Neural crest cell (in vitro differentiated cells): ENCODE measurements at places on chromosomes 4 and X.

DNA sequence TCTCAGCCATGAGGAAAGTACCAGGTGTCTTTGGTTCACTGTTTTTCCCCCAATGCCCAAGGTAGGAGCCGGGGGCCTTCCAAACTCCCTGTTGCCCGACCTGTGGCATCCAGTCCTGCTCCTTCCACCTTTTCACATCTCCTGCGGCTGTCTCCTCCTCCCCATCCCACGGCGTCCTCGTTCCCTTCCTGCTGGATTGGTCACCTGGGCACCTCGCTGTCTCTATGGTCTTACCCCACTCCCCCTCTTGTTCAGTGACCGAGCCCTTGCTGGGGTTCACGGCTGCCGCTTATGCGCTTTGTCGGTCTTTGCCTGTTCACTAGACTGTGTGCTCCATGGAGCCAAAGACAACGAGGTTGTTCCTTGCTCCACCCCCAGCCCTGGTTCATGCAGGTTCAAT lies 188.7 kb upstream of the PSAPL1 start:
- DNase-seq: no peak

GRCh38 chr4:158778156-158778711 lies 9.4 kb downstream of the FNIP2 start:
- DNase-seq: no peak

GRCh38 chrX:41314204-41314603 lies 19.8 kb upstream of the DDX3X start:
- DNase-seq: no peak

- no peak for DNase-seq
Measured at GRCh38 chrX:39661116-39661907, 436.4 kb downstream of the BCOR start.

GRCh38 chr4:1763550-1764080 lies 29.5 kb upstream of the FGFR3 start:
- no peak for DNase-seq

GRCh38 chrX:110442635-110443034 lies 84.0 kb downstream of the RTL9 start:
- DNase-seq: no peak

GRCh38 chrX:21970326-21970725 lies 29.8 kb downstream of the SMS start:
- DNase-seq: no peak

- no peak for DNase-seq
Measured at GRCh38 chr4:73080789-73081188, 11.3 kb upstream of the COX18 start.

DNA sequence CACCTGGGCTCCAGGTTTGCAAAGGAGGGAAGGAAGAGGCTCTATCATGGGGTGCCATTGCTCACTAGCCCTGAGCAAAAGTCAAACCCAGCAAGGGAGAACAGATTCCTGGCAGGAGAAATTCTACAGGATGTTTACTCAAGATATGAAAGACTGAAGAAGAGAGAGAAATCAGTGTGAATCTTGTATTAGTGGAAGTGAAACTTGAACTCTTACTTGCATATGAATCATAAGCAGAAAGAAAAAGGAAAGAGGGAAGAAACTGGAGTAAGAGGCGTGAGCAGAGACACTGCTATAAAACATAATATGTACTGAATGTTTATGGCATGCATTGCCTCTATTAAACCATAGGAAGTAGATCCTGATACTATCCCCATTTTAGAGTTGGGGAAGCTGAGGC lies 60.9 kb downstream of the C4orf46 start:
- DNase-seq: no peak

DNA sequence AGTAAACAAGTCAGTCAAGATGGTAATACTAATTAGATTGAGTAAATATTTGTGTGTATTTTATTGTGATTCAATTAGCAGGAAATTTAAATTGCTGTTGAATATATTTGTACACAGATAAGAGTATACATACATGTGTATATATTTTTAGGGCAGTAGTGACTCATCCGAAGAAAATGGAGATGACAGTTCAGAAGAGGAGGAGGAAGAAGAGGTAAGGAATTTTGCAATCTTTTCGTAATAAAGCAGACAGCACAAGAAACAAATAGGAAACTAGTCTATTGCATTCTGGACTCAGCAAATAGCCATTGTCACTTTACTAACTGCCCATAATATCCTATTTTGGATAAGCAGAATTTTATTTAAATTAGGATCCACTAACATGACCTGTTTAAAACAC lies 6.6 kb downstream of the IBSP start:
- DNase-seq: no peak

GRCh38 chr4:70133473-70133872 lies 20.6 kb upstream of the PRR27 start:
- DNase-seq: no peak

DNA sequence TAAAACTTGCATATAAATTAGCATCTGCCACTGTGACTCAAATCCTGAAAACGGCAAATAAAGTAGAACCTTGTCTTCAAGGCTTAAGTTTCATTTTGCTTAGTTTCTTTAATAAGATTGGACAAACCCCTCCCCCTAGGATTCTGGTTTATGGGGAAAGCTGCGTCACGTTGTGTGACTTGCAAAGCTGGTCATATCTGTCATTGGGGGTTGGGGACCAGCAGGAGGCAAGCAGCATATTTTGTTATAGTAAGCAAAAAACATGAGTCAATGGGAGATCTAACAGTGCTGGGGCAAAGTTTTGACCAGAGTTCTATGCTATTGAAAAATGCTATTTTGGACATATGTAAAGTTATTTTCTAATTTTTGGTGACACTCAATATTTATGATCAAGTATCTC lies 407.3 kb downstream of the PCDH18 start:
- DNase-seq: no peak

DNA sequence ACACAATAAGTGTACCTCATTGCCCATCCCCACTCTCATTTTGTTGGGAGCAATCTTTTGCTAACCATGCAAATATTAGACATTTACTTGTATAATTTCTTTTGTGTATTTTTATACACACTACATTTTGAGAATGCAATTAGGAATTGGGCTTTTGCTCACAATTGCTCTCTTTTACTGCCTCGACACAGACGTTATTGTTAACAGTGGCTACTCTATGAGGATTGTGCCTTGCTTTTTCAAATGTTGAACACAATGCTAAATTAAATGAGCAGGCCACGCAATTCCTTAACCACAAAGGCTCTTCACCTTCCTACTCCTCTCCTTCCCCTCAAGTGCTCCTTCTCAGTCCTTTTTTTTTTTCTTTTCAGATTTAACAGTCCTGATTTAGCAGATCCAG lies 42.8 kb upstream of the HPF1 start:
- DNase-seq: no peak

- no peak for DNase-seq
Measured at GRCh38 chr4:57090079-57090478, 20.1 kb downstream of the IGFBP7 start.

GRCh38 chr4:38072578-38072977 lies 112.4 kb downstream of the PTTG2 start:
- no peak for DNase-seq

GRCh38 chr4:125316791-125317524 lies 2.2 kb downstream of the FAT4 start:
- peak; percentile 31 for DNase-seq

DNA sequence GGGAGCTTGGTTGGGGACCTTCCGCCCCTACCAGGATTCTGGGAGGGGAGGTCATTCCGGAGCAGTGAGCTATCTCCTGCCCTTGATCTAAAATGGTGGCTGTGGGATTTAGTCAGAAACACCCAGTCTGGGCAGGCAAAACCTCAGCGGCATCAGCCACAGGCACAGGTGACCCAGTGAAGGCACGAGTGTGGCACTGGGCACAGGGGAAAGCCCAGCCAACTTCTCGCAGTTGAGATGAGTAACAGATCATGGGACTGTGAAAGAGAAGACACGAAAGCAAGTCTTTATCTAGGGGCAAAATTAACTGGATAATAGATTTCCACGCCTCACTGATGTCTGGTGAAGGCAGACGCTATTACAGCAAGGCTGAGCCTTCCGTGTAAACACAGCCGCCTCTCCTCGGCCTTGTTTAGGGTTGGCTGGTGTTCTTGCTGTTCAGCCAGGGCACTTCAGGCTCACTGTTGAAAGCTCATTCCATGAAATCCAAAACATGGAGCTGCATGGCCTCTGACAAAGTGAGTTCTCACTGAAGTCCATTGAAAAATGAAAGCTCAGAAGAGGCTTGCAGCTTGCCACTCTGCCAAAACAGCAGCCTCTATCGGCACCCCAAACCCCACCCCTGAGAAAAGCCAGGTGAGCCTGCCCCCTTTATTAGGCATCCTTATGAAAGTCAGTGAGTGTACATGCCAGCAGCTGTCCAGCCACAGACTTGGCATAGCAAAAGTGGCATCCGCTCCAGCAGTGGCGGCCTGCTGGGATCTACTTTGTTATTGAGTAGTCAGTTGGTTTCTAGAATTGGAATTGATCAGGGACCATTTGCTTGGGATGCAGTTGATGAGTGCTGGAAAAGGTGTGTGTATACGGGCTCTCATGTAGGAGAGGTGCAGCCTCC lies 102.3 kb upstream of the MTM1 start:
- no peak for DNase-seq

- DNase-seq: no peak
Measured at GRCh38 chr4:1967512-1968149, 41.1 kb downstream of the NELFA start.

DNA sequence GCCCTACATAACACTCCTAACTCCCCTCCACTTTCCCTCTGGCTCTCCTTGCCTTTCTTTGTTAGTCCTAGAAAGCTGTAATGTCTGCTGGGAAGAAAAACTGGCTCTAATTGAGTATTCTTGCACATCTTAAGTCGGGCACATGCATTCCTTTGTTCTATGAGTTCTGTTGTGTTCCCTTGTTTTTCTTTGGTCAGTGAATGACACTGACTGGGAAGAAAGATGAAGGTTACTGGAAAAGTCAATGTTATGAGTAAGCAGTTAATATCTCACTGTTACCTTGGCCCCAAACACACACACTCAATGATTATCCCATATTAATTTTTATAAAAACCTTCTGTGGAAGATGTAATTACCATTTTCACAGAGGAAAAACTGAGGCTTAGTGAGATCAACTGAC lies 215.9 kb downstream of the SOWAHB start:
- DNase-seq: no peak

DNA sequence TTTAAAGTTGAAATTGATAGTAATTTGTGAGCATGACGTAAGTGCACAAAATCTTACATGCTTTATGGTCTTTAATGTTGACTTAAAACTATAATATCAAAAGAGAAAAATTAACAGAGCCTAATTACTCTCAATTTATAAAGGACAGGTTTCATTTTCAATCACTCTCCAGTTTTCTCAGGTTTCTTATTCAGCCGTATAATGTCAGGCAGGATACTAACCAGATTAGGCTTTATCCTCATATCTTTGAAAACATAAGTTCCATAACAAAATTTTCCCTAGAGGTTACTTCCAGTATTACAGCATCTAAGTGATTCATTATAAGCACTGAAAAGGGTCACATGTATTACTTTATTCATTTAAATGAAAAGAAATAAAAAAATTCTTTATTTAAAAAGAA lies 492.1 kb downstream of the PACRGL start:
- DNase-seq: no peak

DNA sequence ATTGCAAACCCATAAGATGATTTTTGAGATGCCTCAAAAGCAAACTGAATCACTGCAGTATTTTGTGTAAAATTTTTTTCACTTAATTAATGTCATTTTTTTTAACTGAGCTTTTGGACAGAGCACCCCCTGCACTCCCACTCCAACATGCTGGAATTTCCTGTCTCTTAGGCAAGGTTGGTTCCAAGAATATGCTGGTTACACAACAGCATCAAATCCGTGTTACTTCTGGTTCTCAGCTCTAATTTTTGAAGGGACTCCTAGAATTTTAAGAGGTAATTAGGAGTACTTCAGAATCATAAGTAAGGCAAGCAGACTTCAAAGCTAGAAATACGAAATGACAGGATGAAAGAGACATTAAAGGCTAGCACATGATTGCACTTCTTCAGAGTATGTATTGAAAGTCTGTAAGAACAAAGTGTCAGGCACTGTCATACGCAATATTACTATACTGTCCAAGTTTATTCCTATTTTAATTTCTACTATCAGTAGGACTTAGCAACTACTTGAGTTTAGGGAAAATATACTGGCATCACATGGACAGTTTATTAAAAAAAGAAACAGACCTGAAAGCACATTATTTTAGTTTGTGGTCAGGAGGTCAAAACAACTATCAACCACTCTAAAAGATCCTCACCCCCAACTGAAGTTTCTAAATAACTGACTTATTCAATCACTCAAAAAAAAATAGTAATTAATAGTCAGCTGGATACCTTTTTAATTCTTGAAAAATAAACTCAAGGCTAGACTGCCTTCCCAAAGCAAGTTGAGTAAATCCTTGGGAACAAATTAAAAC lies 1.6 kb upstream of the JCHAIN start:
- no peak for DNase-seq

DNA sequence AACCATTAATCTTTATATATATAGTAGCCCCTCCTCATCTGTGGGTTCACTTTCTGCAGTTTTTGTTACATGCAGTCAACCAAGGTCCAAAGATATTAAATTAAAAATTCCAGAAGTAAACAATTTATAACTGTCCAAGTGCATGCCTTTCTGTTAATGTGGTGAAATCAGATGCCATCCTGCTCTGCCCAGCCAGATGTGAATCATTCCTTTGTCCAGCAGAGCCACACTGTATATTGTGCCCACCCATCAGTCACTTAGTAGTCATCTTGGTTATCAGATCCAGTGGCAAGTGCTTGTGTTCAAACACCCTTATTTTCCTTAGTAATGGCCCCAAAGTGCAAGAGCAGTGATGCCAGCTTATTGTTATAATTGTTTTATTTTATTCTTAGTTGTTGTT lies 17.2 kb upstream of the PRDM5 start:
- no peak for DNase-seq

DNA sequence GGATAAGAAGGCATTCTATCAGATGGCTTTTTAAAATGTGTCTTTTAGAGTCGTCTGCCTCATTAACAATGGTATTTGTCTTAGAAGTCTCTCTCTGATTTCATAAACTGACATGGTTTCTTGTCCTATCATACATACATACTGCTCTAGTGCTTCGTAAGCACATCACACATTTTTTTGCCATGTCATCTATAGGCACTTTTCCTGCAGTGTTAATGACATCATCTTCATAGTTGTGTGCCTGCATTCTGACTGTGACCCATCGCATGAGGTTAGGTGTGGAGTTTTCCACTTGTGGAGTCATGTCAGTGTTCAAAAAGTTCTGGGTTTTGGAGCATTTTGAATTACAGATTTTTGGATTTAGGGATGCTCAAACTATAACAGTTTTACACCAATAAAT lies 361.6 kb upstream of the SPOCK3 start:
- no peak for DNase-seq

GRCh38 chrX:135295944-135296305 lies 13.4 kb upstream of the ETDC start:
- no peak for DNase-seq

GRCh38 chr4:113398441-113399143 lies 349.1 kb downstream of the ANK2 start:
- DNase-seq: no peak

- no peak for DNase-seq
Measured at GRCh38 chr4:64718091-64718490, 308.8 kb upstream of the TECRL start.

DNA sequence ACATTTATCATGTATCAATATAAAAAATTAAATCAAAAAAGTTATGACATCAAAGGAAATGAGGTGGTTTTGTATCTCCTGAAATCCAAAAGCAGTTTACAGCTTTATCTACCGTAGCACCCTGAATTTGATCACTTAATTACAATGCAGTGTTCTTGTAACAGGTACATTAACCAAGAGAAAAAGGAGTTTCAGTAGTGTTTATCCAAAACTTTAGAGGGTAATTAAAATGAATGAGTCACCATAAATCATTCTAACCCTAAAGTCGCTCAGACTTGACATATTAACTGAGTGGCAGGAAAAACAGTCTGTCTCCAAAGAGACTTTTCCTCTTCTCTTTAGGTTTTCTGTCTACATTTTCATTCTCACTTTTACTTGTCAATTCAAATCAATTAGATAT lies 907.6 kb upstream of the EPHA5 start:
- no peak for DNase-seq
